HL-60 (cell line): ENCODE measurements at places on chromosomes 16 and 17.
A peak's percentile ranks its signal among the peaks of the same experiment; 100 is the strongest.

GRCh38 chr16:11217651-11218603 lies 38.1 kb downstream of the SOCS1 start:
- DNase-seq: no peak

DNA sequence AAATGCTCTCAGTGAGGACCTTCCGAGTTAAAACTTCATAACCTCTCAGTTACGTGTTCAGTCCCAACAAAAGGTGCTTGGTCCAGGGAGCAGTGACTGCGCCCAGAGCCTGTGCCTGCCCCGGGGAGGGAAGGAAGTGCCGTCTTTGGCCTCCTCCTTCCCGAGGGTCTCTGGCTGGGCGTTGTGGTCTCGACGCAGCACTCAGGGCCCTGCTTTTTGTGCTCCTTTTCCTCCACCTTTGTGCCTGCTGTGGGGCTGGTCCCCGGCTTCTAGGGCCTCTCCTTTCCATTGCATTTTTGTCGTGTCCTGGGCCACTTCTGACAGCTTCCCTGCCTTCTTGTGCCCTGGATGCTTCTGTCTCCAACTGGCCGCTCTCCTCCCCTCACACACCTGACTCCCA lies 29.1 kb downstream of the CRAMP1 start:
- DNase-seq: no peak

DNA sequence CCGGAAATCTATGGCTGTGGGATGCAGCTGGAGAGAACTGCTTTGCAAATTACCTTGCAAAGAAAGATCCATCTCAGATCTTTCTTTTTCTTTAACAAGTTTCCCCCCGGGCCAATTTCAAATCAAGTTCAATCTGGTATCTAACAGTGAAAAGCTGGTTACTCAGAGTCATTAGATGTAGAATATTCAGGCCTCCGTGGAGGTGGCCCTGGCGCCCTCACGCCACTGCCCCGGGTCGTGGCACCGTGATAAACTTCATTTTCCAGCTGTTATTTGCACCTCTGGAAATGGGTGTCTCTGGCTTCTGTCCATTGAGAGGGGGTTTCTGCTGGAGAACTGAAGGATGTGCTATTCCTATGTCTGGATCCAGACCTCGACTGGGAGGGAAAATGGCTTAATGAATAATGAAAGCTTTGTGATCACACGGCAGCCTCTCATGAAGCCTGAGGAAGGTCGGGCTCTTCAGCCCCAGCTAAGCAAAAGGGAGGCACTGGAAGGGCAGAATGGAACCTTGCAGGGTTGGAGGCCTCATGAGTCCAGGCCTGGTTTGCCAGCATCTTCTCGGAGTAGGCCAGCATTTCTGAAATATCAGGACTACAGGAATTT lies 30.5 kb downstream of the CACNG4 start:
- DNase-seq: no peak

DNA sequence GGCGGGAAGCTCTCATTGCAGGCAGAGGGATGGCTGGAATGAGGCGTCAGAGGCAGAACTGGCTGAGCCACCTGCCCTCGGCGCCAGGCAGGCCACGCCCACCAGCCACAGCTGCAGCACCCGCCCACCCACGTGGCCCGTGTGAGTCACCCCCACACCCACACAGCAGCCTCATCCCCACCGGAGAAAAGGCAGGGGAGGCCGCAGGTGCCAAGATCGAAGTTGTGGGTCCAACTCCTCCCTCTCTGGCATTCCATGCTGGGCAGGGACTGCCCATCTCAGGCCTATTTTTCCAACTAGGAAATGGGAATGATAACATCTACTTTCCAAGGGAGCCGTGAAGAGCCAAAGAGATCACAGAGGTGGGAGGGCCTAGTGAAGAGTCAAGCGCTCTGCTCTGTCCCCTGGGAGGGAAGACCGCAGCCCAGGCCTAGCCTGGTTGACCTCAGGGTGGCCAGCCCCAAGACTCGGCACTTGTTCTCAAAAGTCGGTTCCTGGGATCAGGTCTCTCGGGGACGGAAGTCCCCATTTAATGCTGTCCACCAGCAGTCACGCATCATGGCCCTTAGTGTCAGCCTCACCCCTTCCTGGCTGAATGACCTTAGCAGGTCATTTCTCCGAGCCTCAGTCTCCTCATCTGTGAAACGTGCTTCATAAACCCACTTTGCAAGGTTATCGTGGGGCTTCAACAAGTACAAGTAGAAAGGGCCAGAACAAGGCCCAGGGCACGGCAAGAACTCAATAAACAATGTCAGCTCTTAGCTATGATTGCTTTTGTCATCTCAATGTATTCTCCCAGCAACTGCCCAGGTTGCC lies at the start of gene TRPV3:
Gene TRPV3 (minus strand): TSS at position 45 of the 816 bp plus-strand sequence. CDS start 2,962 bp downstream, outside the sequence.
- no peak for DNase-seq

GRCh38 chr16:66299349-66299748 lies 67.1 kb upstream of the CDH5 start:
- DNase-seq: no peak

DNA sequence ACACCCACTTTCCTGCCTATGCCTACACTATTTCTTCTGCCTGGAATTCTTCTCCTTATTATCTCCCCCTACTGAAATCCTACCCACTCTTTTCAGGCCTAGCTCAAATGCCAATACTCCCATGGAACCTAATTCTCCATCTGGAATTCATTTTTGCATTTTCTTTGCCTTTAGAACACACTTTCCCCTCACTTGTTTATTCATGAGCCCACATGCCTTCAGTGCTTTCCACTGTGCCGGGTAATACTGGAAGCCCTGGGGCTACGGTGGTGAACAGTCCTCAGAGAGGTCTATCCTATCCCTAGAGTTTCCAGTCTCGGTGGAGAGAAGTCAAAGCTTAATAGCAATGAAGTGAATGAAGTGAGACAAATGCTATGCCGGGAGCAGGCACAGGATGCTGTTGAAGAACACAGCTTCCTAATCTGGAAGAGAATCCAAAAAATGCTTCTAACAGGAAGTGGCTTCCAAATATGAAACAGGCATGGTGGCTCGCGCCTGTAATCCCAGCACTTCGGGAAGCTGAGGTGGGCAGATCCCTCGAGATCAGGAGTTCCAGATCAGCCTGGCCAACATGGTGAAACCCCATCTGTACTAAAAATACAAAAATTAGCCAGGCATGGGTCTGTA lies 322.4 kb downstream of the GRIN2A start:
- no peak for DNase-seq

- no peak for DNase-seq
Observed at GRCh38 chr16:25635454-25635853, 56.3 kb upstream of the HS3ST4 start.

GRCh38 chr16:23948949-23949411 lies 113.2 kb downstream of the PRKCB start:
- no peak for DNase-seq

DNA sequence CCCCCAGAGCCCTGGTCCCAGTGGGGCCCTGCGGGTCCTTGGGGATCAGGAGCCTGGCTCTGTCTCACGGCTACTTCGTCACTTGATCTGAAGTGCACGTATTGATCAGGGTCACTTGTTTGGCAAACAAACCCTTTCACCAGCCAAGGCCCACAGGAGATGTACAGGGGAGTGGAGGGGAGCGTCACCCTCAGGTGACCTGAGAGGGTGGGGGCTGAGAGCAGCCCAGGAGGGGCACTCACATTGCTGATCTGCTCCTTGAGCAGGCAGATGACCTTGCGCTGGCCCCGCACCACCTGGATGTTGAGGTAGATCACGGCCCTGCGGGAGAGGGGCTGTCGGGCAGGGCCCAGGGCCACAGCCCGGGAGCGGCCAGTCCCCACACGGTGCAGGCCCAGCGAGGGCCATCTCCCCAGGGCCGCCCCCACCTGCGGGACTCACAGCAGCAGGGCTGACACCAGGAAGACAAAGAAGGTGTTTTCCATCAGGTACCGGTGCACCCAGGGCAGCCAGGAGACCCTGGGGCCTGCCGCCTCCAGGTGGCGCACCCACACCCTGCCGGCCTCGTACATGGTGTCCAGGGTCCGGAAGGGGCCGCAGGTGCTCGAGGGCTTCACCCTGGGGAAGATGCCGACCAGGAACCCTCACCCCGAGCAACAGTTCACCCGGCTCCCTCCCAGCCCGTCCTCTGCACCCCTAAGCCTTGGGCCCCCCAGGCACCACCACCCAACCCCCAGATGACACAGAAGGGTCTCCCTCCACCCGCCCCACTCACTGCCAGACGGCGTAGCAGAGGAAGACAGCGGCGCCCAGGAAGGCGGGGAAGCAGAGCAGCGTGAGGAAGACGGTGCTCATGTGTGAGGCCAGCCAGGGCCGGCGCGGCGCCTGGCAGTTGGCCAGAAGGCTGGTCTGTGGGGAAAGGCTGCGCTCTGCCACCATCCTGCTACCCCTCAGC lies 11.3 kb downstream of the TMC6 start:
- no peak for DNase-seq

- no peak for DNase-seq
Observed at GRCh38 chr16:17939723-17940122, 396.8 kb downstream of the NPIPA8 start.

DNA sequence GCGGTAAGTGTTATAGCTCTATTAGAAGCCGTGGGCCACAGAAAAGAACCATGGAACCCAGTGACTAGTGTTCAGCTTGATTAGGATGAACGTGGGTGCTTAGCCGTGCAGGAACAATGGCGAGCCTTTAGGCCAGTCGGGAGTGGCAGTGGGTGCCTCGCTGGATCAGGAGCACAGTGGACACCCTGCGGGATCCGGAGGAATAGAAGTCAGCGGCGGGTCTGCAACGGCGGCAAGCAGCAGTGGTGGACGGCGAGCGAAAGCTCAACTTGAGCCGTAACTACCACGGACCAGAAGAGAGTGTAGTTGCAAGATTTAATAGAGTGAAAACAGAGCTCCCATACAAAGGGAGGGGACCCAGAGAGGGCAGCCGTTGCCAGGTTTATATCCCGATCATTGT lies 37.3 kb upstream of the CDH15 start:
- DNase-seq: no peak

GRCh38 chr16:19289811-19290485 lies 4.4 kb downstream of the CLEC19A start:
- no peak for DNase-seq

DNA sequence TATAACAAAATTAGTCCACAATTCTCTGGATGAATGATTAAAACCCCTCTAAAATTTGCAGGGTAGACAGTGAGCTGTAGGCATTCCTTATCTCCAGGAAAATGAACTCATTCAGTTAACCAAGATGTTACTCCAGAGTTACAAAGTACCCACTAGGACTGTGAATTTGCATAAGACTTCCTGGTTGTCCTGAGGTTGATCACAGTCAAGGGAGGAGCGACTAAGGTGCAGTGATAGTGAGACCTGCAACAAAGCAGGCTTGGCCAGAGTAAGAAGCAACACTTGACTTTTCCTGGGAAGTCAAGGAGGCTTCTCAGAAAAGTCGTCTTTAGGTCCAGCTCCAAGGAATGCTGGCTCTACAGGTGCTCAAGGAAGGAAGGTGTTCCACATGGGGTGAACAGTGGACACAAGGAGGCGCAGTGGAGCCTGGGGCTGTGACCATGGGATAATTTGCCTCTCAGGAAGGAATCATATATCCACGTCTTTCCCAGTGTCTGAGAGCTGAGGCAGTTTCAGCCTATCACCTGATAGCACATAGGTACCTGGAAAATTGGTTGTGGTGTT lies 821.1 kb upstream of the EEF2KMT start:
- DNase-seq: no peak

DNA sequence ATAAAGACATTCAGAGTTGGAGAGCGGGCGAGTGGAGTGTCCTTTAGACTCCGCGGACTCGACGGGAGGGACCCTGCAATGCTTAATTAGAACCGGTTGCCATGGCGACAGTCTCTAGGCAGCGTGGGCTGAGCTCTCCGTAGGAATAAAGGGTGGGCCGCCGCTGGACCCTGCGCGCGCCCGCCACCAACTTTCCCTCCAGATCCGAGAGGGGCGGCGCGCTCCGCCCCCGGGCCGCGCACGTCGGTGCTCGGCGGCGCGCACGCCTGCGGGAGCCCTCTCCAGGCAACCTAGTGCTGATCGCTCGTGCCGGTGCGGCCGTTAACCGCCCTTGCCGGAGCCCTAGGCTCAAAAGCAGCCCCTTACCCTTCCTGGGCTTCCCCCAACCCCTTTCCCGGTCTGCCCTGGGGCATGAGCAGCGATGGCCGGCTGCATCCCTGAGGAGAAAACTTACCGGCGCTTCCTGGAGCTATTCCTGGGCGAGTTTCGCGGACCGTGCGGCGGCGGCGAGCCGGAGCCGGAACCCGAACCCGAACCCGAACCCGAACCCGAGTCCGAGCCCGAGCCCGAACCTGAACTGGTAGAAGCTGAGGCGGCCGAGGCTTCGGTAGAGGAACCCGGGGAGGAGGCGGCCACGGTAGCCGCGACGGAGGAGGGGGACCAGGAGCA lies at the start of gene PPM1E:
Gene PPM1E (plus strand): TSS at position 278 of the 669 bp plus-strand sequence.
- peak; percentile 18 for DNase-seq

DNA sequence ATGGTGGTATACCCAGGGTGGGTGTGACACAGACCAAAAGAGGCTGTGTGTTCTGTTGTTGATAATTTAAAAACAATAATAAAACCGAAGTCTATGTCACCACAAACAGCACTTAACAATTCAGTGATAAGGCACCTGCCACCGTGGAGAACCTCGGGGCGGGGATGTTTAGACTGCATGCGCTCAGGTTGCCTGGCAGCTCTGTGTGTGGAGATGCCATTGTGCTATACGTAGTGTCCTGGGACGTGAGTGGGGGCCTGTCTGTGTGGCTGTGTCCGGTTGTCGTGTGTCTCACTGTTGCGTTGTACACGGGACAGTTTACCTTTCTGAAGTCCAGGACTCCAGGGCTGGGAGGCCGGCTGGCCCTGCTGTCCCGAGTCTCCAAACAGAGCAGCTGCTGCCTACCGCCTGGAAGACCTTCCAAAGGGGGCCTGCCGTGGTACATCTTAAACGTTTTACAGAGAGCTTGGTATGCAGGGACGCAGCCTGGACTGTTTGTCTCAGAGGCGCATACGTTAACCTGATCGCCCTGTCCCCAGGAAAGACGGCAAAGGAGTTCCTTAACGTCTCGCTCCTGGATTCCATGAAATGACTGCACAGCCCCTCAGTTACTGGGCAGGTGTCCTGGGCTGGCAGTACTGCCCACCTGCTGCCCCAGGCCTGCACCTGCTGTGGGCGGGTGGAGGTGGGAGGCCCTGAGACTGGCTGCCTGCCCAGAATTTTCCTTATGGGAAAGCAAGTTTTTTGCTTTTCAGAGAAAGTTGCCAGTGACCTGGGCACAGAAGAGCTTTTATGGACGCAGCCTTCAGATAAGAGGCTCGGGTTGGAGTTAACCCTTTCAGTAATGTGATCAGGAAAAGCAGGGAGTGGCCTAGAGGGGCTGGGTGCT lies 19.0 kb downstream of the SPIRE2 start:
- no peak for DNase-seq

DNA sequence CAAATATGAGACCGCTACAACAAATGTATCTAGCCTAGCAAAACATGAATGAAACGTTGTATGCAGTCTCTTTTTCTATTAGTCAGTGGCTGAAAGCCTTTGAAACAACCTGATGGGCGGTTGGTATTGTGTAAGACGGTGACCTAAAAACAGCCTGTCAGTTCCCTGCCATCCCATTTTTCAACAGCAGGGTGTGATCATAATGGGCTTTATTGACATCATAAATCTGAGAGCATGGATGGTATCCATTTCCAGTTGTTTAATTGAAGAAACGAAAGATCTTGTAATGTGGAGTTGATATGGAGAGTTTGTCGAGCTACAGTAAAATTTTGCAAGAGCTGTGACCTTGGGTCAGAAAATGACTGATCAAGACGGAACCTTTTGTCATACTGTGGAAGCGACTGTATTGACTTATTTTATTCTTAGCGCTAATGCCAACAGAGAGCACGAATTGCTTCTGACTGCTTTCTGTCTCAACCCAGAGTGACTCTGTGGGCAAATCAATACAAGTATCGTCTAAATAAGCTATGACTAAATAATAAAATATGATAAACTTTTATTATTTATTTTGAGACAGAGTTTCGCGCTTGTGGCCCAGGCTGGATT lies 12.3 kb upstream of the MEIOB start:
- DNase-seq: peak; percentile 74

- peak; percentile 20 for DNase-seq
Observed at GRCh38 chr17:38605841-38606645, at the start of gene SRCIN1. TSS of gene SRCIN1 (minus strand) at chr17:38605952. CDS start at chr17:38605705, 247 bp downstream.

- no peak for DNase-seq
Observed at GRCh38 chr16:3520413-3520812, 19.6 kb downstream of the CLUAP1 start.
